Stimulated activated CD8-positive, alpha-beta memory T cell treated with anti-CD3 and anti-CD28 coated beads, Interleukin-12 subunit alpha, Interleukin-12 subunit beta, amount 100 ng/mL, for 1 hour (primary cell): ENCODE measurements at places on chromosomes 7 and 10.

GRCh38 chr7:28078036-28078901 lies 102.3 kb downstream of the JAZF1 start:
- DNase-seq: peak; percentile 33

DNA sequence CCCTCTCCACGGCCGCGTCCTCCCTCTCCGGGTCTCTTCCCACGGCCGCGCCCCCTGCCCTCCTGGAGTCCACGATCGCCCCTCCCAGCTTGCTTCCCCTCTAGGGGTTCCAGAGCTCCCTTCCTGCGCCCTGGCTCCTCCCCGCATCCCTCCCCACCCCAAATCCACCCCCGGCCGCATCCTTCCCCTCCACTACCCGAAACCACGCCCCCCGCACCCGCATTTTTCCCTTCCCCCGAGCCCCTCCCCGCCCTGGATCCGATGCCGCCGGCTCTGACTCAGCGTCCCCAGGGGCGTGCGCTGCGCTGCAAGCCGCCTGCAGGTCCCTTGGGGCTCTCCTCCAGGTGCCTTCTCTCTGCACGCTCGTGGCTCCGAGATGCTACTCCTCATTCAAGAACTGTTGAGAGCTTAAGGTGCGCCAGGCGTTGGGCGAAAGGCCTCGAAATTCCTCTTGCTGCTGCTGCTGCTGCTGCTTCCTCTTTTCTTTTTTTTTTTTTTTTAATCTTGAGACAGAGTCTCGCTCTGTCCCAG lies 372 bp upstream of the TMEM130 start:
- DNase-seq: peak; percentile 41

DNA sequence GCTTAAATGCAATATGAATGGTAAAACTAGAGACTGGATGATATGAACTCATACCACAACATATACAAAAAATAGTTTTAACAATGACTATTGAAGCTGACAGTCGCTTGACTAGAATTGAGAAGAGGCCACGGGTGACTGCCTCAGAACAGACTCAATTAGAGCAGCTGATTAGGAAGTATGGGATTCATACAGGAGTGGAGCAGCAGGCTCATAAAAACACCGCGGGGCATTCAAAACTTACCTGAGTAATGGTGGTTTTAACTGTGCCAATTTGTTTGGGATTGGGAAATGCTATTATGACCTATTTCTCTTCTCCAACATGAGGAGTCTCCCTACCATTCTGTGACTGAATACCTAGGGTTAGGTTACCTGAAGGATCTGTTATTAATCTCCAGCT lies 2.1 kb downstream of the CADPS2 start:
- no peak for DNase-seq

DNA sequence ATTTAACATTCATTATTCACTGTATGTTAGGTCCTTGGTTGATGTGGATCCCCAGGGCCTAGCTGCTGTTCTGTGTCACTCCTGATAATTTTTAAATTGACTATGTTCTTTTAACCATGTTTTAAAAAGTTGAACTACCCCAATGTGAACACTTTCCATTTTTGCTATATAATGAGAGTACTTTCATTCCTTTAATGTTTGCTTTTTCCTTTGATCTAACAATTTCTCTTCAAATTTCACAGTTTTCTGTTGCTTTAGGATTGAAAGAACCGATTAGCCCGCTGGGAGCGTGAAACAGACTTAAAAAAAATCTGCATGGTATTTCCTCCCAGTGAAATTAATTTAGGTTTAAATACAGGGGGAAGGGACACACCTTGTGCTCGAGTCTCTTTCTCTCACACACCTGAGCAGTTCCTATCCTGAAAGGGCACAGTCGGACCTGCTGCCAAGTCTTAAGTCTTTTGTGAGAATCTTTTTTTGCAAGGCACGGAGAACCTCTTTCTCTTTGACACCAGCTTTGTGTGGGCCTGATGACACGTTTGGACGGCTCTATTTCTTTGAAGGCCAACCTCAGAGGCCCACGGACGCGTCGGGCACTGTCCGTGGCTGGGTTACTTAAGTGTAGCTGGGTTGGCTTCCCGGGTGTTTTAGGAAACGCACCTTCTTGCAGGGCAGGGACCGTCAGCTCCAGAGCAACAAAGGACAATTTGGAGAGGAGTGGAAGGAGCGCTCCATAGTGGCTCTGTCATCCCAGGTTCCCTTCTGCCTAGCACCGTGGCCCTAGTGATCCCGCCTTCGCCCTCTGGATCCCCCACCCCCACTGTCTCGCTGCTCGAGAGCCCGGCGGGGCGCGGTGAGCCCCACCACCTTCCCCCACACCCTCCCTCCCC lies 1.0 kb upstream of the CHN2 start:
- no peak for DNase-seq

GRCh38 chr10:132975831-132976682 lies 33.7 kb upstream of the CFAP46 start:
- no peak for DNase-seq

- DNase-seq: no peak
Observed at GRCh38 chr7:129532375-129532774, 30.0 kb downstream of the SMKR1 start.

DNA sequence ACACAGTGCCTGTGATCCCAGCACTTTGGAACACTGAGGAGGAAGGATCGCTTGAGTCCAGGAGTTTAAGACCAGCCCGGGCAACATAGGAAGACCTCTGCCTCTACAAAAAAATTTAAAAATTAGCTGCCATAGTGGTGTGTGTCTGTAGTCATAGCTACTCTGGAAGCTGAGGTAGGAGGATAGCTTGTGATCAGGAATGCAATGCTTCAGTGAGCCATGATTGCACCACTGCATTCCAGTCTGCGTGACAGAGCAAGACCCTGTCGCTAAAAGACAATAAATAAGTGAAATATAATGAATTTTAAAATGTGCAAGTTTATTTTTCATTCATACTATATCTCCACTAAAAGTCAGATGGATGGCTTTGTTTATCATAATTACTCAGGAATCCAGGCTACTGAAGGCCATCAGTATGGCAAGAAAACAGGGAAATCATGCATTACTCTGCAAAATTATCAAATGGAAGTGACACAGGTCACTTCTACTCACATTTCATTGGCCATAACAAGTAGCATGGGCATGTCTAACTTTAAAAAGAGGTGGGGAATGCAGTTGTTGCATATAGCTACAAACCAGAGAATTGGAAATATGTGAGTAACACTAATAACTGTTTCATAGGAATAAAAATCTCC lies 32.9 kb upstream of the FAM3C start:
- no peak for DNase-seq

DNA sequence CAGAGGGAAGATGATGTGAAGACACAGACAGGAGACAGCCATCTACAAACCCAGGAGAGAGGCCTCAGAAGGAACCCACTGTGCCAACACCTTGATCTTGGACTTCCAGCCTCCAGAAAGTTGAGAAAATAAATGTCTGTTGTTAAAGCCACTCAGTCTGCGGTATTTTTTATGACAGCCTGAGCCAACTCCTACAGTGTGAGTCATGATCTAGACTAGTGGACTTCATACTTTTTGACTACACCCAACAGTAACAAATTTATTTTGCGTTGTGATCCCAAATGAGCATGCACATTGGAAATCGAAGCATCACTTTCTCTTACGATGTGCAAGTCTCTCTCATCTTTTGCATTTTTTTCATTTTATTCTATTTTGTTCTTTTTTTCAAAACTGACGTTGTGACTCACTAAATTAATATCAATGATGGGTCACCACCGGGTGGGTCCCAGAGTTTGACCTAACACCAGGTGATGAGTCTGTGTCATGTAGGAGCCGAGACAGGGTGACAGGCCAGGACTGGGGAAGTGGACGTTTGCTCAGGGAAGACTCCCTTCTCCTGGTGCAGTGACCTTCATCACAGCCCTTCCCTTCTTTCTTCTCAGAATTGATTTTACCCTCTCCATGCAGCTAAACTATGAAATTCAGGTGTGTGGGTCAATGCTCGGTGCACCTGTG lies 28.9 kb downstream of the PHYH start:
- DNase-seq: no peak

DNA sequence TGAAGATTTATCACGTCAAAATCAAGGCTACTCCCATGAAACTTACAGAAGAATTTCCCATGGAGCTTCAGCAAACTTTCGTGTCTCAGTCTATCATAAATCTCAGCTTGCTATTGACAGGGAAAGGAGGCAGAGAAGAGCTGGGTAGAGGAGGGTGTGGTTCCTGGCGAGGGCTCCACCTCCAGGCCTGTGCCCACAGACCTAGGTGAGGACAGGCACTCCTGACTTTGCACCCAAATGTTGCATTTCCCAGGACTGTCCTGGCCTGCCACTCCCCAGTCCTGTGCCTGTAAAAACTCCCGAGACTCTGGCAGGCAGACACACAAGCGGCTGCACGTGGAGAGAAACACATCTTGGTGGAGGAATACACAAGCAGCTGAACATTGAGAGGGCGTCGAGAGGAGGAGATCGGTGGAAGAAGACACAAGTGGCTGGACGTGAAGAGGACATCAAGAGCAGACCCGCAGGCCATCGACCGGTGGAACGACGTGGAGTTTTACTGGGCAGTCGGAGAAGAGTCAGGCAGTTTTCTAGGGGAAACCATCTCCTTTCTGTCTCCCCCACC lies 145.1 kb downstream of the CTNNA3 start:
- DNase-seq: no peak

DNA sequence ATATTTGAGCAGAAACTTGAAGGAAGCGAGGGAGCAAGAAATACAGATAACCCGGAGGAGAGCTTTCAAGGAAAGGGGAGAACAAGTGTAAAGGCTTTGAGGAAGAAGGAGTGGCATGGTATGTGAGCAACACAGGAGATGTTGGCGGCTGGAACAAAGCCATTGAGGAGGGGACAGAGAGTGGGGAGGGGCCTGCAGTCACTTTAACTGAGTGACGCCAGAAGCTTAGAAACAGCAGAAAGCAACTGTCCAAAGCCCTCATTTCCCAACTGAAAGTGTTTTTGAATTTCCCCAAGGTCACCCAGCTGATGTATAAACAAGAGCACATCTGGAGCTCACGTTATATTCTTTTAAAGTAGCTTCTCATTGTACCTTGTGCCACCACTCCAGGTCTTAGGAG lies 19.1 kb downstream of the AUTS2 start:
- DNase-seq: no peak

GRCh38 chr7:51482976-51483375 lies 166.4 kb upstream of the COBL start:
- DNase-seq: no peak

- DNase-seq: no peak
Observed at GRCh38 chr7:4014346-4015050, 667.6 kb upstream of the FOXK1 start.

GRCh38 chr10:28200775-28201174 lies 102.1 kb downstream of the MPP7 start:
- no peak for DNase-seq

DNA sequence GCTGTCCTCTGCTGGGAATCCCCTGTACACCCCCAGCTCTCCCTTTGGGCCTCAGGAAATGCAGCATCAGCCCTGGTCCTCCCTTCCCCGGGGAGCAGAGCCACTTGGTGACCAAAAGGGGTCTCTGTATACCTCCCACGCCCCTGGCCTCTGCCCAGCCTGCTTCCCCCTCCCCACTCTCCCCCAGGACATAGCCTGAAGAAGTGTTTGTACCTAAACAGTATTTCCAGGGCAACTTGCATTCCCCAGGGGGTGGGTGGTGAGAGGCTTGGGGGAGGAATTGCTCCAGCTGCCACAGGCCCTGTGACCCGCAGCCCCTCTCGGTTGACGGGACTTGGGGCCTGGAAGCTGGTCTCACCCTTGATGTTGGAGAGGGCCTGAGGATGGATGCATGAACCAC lies 39.3 kb downstream of the TMEM270 start:
- no peak for DNase-seq

GRCh38 chr7:73431041-73431835 lies 2.3 kb upstream of the FZD9 start:
- DNase-seq: no peak

DNA sequence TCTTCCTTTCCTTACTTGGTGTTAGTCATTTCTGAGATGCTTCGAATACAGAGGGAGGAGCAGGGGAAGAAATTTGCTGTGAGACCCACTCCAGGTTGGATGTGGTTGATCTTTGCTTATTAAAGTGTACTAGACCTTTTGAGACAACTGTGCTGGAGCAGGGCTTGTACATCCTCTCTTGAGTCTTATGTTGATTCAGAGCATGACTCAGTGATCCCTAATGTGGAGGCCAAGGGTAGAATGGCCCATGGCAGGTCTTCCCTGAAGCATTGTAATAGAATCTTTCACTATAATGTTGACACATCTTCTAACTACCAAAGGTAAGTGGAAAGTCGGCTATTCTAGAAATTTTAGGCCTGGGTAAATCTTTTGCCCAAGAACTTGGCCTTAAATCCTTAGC lies 17.0 kb upstream of the SFR1 start:
- no peak for DNase-seq

DNA sequence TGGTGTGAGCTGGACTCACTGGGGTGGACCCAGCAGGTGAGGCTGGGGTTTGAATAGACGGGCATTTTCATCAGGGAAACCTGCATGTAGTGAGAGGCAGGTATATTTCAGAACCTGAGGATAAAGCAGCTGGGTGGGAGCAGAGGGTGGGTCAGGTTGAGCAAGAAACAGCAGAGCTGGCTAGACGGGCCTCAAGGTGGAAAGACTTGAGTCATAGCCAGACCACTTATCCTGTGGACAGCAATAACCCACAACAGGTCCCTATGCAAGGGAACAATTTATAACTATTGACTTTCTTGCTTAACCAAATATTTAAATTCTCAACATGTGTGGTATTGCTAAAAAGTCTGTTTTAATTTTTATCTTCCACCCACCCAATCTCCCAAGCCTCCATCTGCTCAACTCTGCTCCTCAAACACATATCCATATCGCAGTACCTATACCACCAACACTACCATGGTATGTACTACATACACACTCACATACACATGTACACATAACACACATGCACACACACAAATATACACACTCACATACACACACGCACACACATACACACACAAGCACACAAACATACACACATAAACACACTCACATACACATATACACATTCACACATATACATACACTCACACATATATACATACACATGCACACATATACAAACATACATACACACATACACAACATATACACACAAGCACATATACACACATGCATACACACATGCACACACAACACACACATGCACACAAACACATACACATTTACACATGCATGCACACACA lies 129.0 kb upstream of the C7orf33 start:
- DNase-seq: no peak

GRCh38 chr7:117470777-117471176 lies 9.0 kb upstream of the CFTR start:
- no peak for DNase-seq

DNA sequence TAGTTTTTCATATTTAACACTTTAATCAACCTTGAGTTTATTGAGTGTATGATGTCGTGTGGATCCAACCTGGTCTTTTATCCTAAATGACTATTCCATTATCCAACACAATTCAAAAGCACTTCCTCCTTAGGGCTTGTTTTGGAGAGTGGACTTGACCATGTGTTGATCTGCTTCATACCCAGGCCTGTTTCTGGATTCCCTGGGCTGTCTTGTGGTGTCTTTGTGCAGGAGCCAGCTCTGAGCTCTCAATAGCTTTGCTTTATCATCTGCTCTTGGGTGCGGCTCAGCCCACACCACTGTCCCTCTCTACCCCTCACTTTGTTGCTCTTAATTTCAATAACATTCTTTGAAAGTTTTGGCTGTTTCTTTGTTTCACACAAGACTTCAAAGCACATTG lies 70.9 kb upstream of the CHST15 start:
- no peak for DNase-seq
